ENCODE measurements at places on chromosomes 7 and 10.

DNA sequence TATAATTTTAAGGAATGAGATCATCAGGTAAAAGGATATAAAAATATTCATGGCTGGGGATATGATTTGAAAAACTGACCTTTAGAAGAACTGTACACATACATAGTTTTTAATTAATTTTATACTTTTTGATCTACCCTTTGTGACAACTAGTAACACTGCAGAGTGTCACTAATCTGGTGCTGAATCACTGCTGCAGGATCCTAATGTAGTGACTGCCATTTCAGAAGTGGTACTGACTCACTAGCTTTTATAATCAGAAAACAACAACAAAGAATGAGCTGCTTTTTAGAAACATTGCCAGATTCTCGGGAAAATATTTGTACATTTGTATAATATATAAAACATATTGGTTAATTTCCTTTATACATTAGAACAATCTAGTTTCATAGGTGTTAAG, 110.4 kb downstream of the HIPK2 start:
- no peak for DNase-seq

DNA sequence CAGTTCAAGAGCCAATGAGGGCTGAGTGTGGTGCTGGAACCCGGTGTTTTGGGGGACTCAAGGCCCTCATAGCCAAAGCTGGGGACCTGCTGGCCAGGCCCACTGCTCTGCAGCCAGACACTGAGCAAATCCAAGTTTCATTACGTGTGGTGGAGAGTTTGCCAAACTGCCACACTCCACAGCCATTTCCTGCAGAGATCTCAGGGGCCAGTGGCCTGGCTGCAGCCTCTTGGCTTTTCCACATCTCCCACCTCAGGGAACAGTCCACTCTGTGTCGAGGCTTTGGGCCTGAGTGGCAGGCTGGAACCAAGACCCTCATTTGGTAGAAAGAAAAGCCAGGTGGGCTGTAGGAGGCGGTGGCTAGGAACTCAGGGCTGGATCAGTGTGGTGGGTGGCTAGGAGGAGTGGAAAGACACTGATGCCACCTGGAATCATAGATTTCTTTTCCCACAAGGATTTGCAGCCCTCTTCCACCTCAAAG, 3.2 kb downstream of the HOXA11 start:
- DNase-seq: no peak

DNA sequence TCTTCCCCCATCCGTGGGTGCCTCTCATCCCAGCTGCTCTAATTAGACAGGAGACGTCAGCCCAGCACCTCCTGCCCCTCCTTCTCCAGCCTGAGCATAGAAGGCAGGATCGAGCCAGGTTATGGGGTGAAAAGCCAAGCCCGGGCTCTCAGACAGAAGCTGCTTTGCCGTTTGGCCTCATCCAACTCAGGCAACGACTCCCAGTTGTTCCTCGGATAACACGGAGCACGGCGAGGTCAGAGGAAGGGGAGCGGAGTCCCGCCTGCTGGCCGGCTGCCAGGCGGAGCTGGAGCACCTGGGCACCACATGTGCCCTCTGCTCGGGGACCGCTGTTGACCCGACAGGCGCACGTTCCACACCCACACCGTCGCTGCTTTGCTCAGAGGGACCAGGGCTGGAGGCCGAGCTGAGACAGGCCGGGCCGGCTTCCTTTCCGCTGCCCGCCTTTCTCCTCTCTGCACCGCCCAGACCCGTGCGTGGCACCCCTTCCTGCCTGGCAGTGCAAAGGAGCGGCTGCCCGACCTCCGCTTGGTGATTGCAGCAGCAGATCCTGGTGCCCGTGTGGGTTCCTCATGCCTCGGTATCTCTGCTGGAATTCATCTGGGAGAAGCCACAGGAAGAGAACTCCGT, 21.6 kb upstream of the UNCX start:
- DNase-seq: no peak

- no peak for DNase-seq
These were observed 807.1 kb upstream of the KCND2 start for GRCh38 chr7:119465798-119466305.

Measured in HuH-7 (cell line).